ENCODE measurements at places on chromosomes 1 and 21.

- DNase-seq: no peak
Measured at GRCh38 chr1:203534526-203534925, 40.6 kb downstream of the OPTC start.

- no peak for DNase-seq
Measured at GRCh38 chr1:199221371-199222150, 582.7 kb downstream of the PTPRC start.

- DNase-seq: no peak
Measured at GRCh38 chr1:158649052-158649451, 37.5 kb downstream of the SPTA1 start.

DNA sequence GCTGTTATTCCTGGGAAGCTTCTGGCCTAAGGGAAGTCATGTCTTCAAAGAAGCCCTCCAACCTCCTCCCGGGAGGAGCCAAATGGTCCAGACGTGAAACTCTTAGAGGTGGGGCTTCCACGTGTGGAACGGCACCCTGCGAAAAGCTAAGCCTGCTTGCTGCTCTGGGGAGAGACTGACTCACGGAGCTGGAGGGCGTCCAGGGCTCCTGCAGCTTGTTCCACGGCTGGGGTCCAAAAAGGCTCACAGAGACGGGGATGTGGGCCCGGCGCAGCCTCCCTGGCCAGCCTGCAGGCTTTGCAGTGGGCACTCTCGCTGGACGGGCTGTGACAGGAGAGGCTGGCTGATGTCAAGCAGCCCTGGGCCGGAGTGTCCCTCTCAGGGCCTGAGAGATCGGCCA is 105.1 kb downstream of the COLGALT2 start:
- DNase-seq: no peak

GRCh38 chr21:39984286-39984991 is 117.2 kb downstream of the PCP4 start:
- no peak for DNase-seq

DNA sequence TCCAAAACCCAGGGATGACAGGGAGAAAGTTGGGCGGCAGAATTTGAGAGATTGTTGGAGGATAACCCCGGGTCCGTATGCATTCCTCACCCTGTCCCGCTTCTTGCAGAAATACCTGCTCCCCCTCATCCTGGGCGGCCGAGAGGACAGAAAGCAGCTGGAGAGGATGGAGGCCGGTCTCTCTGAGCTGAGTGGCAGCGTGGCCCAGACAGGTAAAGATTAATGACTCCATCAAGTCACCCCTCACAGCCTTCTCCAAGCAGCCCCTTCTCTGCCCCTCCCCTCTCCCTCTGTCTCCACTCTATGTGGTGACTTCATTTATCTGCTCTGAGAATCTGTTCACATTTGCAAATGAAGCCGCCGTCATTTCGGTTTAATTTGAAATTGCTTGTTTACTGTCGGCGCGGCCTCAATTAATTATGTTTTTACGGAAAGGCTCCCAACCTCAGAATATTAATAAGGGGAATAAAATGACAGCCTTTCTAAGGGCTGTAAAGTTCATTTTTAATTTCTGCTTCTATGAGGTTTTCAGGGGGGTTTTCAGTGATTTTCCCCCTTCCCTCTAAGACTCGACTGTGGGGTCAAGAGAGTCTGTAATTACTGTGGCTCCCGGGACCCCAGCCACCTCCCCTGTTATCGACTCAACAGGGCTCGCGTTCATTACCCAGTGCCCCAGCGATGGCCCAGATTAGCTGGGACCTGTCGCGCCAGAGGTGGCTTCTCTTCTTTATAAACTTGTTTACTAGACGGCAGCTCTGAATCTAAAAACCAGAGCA is 148.3 kb downstream of the PEX14 start:
- DNase-seq: no peak

DNA sequence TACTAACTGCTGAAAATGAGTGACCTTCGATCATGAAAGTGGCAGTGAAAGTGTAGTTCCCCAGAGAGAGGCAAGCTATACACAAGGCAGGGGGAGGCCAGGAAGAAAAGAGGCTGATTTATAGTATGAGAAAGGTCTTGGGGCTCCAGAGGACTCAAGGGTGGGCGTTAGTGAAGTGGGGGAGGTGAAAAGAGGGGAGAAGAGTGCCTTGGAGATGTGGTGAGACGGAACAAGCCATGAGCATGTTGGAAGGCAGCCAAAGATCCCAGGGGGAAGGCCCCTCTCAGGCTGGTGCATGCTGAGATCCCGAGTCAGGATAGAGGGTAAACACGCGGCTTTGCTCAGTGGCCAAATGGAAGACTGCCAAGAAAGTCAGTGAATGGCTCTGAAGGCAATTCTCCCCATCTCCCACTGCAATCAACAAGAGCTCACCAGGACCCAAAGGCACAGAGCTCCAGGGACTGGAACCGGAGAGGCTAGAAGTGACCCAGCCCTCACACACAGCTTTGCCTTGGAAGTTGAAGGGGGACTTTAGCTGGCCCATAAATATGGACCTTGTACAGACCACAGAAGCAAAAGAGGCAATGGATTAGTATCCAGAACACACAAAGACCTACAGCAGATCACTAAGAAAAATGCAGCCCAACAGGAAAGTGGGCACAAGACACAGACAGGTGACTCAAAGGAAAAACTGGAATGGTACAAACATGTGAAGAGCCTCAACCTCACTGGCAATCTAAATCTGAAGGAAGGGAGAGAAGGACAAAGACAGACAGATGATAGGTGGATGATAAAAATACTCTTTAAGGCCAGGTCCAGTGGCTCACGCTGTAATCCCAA is 49.6 kb downstream of the HSF2BP start:
- no peak for DNase-seq

DNA sequence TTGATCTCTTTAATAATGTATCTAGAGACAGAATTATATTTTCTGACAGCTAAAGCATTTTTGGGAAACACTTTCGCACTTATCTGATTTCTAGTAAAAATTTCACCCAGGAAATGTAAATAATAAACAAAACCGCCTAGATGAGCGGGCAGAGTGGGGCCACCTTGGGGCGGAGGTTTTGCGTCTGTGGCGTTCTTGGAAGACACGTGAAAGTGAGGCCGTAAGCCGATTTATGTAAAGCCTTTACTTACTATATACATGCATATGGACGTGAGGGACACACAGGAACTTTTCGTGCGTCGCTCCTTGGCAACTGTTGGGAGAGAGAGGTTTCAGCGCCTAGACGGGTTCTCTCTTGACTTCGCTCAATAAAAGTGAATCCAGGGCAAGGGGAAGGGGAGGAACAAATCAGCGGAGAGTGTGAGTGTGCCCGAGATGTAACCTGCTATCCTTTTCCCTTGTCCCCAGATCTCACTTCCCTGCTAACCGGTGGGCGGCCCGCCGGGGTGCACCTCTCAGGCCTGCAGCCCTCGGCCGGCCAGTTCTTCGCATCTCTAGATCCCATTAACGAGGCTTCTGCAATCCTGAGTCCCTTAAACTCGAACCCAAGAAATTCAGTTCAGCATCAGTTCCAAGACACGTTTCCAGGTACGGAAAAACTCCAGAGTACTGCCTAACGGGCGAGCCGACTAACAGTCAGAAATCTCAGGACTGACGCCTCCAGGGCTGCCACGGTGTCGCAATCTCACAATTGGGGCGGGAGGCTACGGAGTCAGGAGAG is 1.7 kb downstream of the HLX start:
- DNase-seq: no peak

DNA sequence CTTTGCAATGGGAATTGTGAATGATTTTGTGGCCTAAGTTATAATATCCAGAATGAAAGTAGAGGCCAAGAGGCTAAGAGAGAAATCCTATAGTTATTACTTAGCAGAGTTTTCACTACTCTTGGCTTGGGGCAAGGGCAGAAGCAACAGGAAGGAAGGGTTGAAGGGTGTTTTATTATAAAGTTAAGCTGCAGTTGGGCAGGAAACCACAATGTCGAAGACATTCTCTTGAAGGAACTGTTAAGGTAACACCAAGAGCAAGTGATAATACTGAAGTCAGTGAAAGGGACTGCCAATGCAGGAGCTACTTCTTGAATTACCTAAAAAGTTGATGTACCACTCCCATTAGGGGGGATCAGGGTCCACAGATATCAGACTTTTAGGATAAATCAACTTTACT is 8.3 kb downstream of the XCL2 start:
- no peak for DNase-seq

DNA sequence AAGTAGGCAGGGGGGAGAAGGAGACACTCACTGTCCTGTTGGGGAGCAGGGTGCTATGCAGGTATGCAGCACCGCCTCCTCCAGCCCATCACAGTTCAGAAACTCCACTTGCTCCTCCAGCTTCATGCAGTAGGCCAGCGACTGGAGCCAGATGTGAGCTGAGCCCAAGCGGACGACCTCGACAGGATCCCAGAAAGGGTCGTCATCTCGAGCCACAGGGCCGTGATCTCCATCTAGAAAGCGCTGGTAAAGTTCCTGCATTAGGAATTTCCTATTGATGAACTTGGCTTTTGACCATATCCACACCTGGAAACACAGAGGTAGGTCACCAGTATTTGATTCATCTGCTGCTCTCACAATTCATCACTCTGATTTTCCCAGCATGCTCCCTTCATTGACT is 56.1 kb downstream of the SCCPDH start:
- DNase-seq: no peak

DNA sequence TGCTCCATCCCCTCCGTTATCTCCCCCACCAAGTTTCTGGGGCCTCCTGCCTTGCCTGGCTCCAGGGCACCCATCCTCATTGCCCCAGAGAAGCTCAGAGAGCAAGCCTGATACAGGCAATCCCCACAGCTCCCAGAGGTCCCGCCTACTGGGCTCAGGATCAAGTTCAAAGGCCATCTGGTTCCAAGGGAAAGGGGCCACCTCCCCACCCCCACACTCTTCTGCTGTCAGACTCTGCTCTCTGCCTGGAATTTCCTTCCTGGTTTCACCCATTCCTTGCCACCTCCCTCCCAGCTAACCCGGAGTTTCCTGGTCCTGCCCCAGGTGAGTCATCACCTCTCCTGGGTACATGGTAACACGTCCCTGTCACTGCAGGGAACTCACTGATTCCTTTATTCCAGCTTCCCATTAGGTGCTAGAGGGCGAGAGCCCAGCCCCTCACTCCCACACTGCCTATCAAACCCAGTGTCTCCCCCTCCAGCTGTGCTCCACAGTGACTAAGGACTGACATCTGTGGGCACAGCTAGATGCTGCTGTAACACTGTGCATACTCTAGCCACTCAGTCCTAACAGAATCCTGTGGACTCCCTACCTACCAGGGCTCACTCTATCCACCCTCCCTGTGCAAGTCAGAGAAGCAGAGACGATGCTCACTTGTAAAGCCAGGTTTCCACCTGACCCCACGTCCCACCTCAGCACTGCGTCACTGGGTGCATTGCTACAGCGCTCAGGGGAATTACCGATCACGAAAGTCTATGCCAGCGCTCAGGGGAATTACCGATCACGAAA is 21.8 kb downstream of the RSPH1 start:
- DNase-seq: no peak

- DNase-seq: peak; percentile 46
Measured at GRCh38 chr1:110606657-110607535, 738 bp upstream of the KCNA2 start.

DNA sequence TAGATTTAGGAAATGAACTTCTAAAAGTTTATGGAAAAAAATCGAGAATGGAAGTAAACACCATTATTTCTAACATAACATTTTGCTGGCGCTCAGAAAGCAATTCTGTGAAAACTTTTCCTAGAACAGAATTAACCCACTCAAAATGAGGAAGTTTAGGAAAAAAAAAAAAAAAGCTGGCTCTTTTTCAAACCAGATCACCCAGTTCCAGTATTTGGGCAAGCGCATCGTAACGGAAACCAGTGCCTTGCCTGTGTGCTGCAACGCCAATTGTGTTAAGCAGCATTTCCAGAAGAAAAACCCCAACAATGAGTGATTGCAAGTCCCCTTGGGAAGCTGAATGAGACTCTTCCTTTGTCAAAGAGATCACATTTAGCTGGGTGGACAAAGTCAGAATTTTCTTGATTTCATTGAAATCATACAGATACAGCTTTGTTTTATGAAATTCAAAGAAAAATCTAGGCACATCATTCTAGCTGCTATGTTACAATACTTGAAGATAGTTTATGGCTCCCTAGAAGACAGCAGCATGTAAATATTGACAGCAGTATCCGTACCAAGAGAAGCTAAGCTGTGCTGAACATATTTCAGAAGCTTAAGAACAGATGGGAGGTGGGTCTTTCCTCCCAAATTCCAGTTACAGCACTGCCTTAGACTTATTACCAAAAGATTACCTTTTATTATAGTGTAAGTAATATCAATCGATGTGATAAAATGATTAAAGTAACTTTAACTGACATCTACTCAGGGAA is 113.4 kb downstream of the ERG start:
- DNase-seq: no peak

GRCh38 chr1:110774398-110774797 is 98.5 kb upstream of the CD53 start:
- DNase-seq: no peak

- DNase-seq: no peak
Measured at GRCh38 chr1:235835226-235835625, 31.5 kb downstream of the LYST start.

DNA sequence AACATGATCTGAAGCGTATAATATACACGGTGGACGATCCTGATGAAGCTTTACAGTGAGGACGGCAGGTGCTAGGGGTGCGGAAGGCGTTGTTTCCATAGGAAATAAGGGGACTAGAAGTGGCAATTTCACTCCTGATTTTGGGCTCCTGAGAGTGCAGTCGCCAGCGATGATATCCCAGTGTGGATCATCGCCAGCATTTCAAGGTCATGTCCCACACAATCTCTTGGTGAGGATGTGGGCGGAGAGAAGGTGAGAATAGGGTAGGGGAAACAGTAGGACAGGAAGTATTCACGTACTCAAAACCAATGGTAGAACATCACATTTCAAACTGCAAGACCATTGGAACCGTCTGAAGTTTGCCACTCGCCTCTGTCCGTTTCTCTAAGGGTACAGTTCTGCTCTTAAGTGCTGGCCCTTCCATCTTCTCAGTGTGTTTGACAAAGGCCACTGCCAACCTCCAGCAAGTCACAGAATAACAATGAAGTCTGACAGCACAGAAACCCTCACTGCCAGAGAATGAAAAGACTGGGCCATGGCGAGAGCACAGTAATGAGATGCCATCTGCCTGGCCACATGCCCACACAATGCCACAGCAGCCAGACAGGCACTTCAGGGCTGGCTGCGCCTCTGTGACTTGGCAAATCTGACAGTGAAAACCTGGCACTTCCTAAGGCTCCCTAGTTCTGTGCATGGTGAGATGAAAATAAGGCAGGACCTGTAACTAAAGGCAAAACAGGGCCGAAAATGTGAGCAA is 27.9 kb downstream of the PCSK9 start:
- no peak for DNase-seq
